ENCODE measurements at places on chromosomes 11 and 22. TPM values are rescaled to one million over a fixed set of nuclear protein-coding genes. Genes with fewer than 3 reads are reported as not detected.

DNA sequence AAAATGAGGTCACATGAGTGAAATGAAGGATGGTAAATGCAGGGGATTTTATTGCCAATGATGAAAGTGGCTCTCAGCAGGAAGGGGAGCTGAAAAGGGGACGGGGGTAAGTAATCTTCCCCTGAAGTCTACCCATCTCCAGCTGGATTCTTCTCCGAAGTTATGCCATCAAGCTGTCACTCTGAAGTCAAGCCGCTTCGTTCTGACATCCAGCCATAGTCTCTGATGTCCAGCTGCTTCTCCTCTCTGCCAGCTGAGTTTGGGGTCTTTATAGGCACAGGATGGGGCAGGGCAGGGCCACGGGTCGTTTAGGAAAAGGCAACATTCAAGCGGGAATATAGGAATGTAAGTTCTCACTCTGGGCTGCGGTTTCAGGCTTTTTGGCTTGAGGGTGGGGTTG, 181.9 kb upstream of the ANO3 start:
- no peaks in the 10 kb centered on the region for H3K27me3 ChIP-seq
- H3K4me3 ChIP-seq: no peak overlapping the region
- H3K36me3 ChIP-seq: no peaks in the 10 kb centered on the region
- DNase-seq: no peak

GRCh38 chr11:115896084-115896483, 391.9 kb upstream of the CADM1 start:
- no peaks in the 10 kb centered on the region for H3K27me3 ChIP-seq
- H3K4me1 ChIP-seq: peaks cover 2% of the 10 kb centered on the region
- no peak overlapping the region for H3K4me3 ChIP-seq

- H3K36me3 ChIP-seq: no peaks in the 10 kb centered on the region
- H3K27ac ChIP-seq: no peak overlapping the region
- no peak overlapping the region for H3K4me3 ChIP-seq
- H3K27me3 ChIP-seq: no peaks in the 10 kb centered on the region
- no peak for DNase-seq
- no peaks in the 10 kb centered on the region for H3K4me1 ChIP-seq
These were observed 50.1 kb upstream of the MUC15 start for GRCh38 chr11:26622181-26622580.

GRCh38 chr11:47552056-47552565, 821 bp downstream of the CELF1 start:
- peaks cover 3% of the 10 kb centered on the region for H3K4me1 ChIP-seq
- peak overlapping the region; percentile 99 for H3K4me3 ChIP-seq
- peak; percentile 52 for DNase-seq

DNA sequence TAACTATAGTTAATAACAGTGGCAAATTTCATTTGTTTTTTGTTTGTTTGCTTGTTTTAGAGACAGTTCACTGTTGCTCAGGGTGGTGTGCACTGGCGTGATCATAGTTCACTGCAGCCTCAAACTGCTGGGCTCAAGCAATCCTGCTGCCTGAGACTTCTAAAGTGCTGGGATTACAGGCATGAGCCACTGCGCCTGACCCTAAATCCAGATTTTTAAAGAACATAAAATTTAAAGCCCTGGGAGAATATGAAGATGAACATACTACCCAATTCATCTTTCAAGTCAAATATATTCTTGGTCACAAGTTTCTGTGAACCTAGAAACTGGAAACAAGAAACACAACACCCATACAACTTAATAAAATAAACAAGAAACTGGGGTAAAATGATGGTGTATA, 28.1 kb downstream of the RRAS2 start:
- no peak overlapping the region for H3K27ac ChIP-seq
- H3K36me3 ChIP-seq: no peaks in the 10 kb centered on the region
- no peaks in the 10 kb centered on the region for H3K27me3 ChIP-seq
- no peak overlapping the region for H3K4me3 ChIP-seq
- H3K4me1 ChIP-seq: peaks cover 4% of the 10 kb centered on the region

GRCh38 chr11:75811485-75811884, 3.5 kb upstream of the UVRAG start:
- no peak for DNase-seq
- H3K27me3 ChIP-seq: peaks cover 7% of the 10 kb centered on the region
- H3K4me1 ChIP-seq: peaks cover 2% of the 10 kb centered on the region
- H3K4me3 ChIP-seq: no peak overlapping the region
- no peaks in the 10 kb centered on the region for H3K36me3 ChIP-seq

- H3K4me1 ChIP-seq: peaks cover 19% of the 10 kb centered on the region
- no peak overlapping the region for H3K4me3 ChIP-seq
- H3K27me3 ChIP-seq: no peaks in the 10 kb centered on the region
- peak; percentile 88 for DNase-seq
- H3K36me3 ChIP-seq: no peaks in the 10 kb centered on the region
- peak overlapping the region; percentile 30 for H3K27ac ChIP-seq
These were observed 3.6 kb downstream of the PKNOX2 start for GRCh38 chr11:125167954-125168835.

- no peaks in the 10 kb centered on the region for H3K27me3 ChIP-seq
- DNase-seq: no peak
- H3K4me1 ChIP-seq: no peaks in the 10 kb centered on the region
- H3K4me3 ChIP-seq: no peak overlapping the region
- H3K36me3 ChIP-seq: no peaks in the 10 kb centered on the region
These were observed 245.5 kb downstream of the BRD1 start for GRCh38 chr22:49582181-49582580.

- no peak for DNase-seq
- no peaks in the 10 kb centered on the region for H3K36me3 ChIP-seq
- no peak overlapping the region for H3K4me3 ChIP-seq
- no peaks in the 10 kb centered on the region for H3K4me1 ChIP-seq
- H3K27ac ChIP-seq: no peak overlapping the region
These were observed 20.0 kb upstream of the ADA2 start for GRCh38 chr22:17239156-17239701.

DNA sequence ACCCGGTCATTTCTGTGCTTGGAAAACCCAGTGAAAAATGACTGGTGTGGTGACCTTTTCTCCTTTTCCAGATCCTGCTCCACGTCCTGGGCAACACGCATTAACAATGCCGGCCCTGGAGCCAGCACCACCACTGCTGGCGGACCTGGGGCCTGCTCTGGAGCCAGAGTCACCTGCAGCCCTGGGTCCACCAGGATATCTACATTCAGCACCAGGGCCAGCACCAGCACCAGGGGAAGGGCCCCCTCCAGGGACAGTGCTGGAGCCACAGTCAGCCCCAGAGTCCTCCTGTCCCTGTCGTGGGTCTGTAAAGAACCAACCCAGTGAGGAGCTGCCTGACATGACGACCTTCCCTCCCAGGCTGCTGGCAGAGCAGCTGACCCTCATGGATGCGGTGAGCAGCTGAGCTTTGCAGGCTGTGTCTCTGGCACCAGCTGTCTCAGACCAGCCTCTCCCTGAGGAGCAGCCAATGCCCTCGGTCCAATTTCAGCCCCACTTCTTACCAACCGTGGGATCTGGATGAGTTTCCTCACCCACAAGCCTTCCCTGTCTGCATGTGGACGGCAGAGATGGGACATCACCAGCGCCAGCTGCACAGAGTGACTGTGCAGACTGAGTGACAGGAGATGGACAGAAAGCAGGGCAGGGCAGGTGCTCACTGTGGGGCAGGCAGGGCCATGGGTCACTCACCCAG, 1.9 kb downstream of the RGL4 start:
- H3K4me1 ChIP-seq: 0 out of 2 replicates have a peak, but pooled peaks cover 3% of the 10 kb centered on the region
- peaks cover 29% of the 10 kb centered on the region for H3K36me3 ChIP-seq
- no peaks in the 10 kb centered on the region for H3K27me3 ChIP-seq
- H3K4me3 ChIP-seq: no peak overlapping the region
- DNase-seq: no peak

- no peak overlapping the region for H3K27ac ChIP-seq
- H3K27me3 ChIP-seq: no peaks in the 10 kb centered on the region
- H3K36me3 ChIP-seq: 0 out of 2 replicates have a peak, but pooled peaks cover 2% of the 10 kb centered on the region
- no peak overlapping the region for H3K4me3 ChIP-seq
These were observed 282.6 kb downstream of the CADM1 start for GRCh38 chr11:115221461-115222069.

DNA sequence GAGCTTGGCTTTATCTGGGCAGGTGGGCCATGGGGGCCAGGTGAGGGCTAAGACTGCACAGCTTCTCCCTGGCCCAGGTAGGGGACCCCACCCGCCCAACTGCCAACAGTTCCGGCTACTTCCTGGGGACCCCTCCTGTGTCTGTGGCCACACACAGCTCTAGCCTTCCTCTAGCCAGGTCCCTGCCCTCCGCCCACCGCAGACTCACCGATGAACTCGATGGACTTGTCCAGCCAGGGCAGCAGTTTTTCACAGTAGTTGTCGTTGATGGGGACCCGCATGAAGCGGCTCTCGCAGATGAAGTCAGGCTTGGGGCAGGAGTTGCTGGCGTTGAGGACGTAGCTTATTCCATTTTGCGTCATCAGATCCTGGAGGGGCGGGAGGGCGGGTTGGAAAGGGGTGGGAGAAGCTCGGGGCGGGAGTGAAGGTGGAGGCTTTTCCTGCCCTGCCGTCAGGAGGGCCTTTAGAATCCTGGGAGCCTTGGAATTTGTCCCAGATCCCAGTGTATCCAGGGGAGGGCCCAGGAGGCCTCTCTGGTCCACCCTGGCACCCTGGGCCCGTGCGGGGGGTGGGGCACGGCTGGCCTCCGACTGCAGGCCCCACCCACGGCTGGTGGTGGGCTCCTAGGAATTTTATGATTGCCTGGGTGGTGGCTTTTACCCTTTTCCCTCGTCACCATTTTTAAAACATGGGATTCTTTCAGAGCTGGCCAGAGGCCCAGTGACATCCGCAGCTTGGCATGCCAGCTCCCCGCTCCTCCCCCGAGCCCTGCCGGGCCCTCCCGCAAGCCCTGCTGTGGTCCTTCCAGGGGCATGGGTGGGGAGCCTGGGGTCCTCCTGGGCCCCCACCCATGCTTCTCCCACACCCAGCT, 13.9 kb downstream of the DUSP8 start:
- H3K4me1 ChIP-seq: peaks cover 20% of the 10 kb centered on the region
- peak; percentile 84 for DNase-seq
- peak overlapping the region; percentile 62 for H3K27ac ChIP-seq
- no peak overlapping the region for H3K4me3 ChIP-seq
- peaks cover 16% of the 10 kb centered on the region for H3K36me3 ChIP-seq

DNA sequence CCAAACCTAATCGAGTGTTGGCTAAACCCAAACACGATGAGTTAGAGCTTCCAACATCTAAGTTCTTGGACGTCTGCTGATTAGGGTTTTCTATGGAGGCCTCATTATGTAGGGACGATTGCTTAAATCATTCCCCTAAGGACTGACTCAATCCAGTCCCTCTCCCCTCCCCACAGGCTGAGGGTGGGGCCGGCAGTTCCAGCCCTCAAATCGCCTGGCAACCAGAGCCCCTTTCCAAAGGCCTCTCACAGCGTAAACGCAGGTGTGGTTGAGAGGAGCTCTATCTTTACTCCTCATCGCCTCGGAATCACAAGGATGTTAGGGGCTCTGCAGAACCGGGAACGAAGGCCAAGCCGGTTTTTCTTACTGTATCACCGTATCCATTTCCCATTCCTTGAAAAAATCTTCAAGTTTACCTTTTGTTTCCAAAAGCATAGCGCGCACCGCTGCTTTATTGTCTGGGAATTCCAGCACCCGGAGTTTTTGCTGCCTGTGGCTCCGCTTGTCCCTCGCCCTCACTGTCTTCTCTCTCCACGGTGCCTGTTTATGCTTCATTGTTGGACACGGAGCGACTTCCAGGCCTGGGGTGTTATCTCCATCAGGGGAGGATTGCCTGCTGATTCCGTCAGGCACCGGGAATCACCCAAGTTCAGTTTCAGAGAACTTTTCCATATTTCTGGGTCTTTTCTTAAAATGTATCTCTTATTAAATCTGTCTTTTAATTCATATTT, 13.8 kb upstream of the IFITM3 start:
- no peak for DNase-seq
- H3K27ac ChIP-seq: no peak overlapping the region
- H3K36me3 ChIP-seq: no peaks in the 10 kb centered on the region
- peaks cover 5% of the 10 kb centered on the region for H3K4me1 ChIP-seq

- DNase-seq: peak; percentile 28
- no peak overlapping the region for H3K27ac ChIP-seq
- no peaks in the 10 kb centered on the region for H3K36me3 ChIP-seq
- H3K4me1 ChIP-seq: peaks cover 3% of the 10 kb centered on the region
- H3K27me3 ChIP-seq: no peaks in the 10 kb centered on the region
- no peak overlapping the region for H3K4me3 ChIP-seq
These were observed 7.6 kb upstream of the KCTD17 start for GRCh38 chr22:37043828-37044538.

GRCh38 chr11:126113515-126113957, 50.9 kb upstream of the CDON start:
- peaks cover 38% of the 10 kb centered on the region for H3K4me1 ChIP-seq
- H3K4me3 ChIP-seq: no peak overlapping the region
- peaks cover 23% of the 10 kb centered on the region for H3K27me3 ChIP-seq
- no peak overlapping the region for H3K27ac ChIP-seq
- H3K36me3 ChIP-seq: no peaks in the 10 kb centered on the region
- peak; percentile 96 for DNase-seq

DNA sequence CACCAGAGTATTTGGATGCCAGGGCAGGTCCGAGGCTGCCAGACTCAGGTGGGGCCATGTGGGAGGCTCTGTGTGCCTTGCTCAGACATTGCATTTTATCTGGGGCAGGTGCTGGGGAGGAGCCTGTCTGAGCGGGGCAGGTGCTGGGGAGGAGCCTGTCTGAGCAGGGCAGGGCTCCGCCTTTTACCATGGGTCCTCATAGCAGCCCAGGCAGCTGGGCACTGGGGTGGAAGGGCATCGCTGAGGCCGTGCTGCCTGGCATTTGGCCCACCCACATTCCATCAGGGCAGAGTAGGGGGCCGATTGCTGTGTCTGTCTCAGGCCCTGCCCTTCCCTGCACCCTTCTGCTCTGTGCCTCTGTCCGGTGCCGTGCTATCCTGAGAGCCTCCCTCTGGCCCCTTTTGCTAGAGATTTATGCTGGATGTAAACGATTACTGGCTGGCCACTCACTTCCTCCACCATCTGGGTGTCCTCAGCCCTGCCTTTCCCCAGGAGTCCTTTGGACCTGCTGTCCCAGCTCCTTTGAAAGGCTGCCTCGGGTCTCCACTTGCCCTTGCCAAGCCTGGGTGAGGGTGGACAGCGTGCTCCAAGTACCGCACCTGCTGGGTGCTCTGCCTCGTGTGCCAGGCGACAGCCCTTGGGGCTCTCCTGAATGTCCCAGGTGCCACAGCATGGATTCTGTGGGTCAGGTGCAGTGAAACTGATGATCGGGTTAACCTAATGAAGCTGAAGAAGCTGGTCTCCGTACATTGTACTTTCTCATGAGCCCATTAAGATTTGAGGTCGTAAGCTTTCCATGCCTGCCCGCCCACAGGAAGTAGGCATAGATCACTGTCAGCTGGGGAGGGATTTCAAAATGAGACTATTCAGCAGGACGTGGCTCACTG, 281.6 kb downstream of the TBC1D22A start:
- no peak overlapping the region for H3K27ac ChIP-seq
- DNase-seq: peak; percentile 54
- H3K4me3 ChIP-seq: no peak overlapping the region
- H3K36me3 ChIP-seq: no peaks in the 10 kb centered on the region
- peaks cover 7% of the 10 kb centered on the region for H3K4me1 ChIP-seq
- H3K27me3 ChIP-seq: no peaks in the 10 kb centered on the region

The OR4D5 gene
- total RNA-seq: not detected

The ENTHD1 gene
- total RNA-seq: not detected

The FZD4 gene
- 10.3 TPM for total RNA-seq

The LIF gene
- total RNA-seq: 130 TPM

The MFNG gene
- not detected for total RNA-seq

The RAG2 gene
- total RNA-seq: not detected

The MMP8 gene
- under 0.01 TPM for total RNA-seq

The SYT13 gene
- not detected for total RNA-seq

The MUC2 gene
- total RNA-seq: not detected

The RAC2 gene
- 10.0 TPM for total RNA-seq

The PKDREJ gene
- not detected for total RNA-seq

The NAALADL1 gene
- 3.8 TPM for total RNA-seq

The GLYAT gene
- total RNA-seq: not detected

The NLRP10 gene
- 25.6 TPM for total RNA-seq

The HBE1 gene
- total RNA-seq: 1.4 TPM

The TNNT3 gene
- total RNA-seq: not detected

The TMEM45B gene
- not detected for total RNA-seq

The SPI1 gene
- total RNA-seq: not detected

The EMSY gene
- total RNA-seq: 22.0 TPM

The FXYD2 gene
- not detected for total RNA-seq
